ENCODE measurements at places on chromosomes 7 and 10.

- no peak for DNase-seq
Measured at GRCh38 chr7:50197549-50197948, 104.5 kb upstream of the ZPBP start.

DNA sequence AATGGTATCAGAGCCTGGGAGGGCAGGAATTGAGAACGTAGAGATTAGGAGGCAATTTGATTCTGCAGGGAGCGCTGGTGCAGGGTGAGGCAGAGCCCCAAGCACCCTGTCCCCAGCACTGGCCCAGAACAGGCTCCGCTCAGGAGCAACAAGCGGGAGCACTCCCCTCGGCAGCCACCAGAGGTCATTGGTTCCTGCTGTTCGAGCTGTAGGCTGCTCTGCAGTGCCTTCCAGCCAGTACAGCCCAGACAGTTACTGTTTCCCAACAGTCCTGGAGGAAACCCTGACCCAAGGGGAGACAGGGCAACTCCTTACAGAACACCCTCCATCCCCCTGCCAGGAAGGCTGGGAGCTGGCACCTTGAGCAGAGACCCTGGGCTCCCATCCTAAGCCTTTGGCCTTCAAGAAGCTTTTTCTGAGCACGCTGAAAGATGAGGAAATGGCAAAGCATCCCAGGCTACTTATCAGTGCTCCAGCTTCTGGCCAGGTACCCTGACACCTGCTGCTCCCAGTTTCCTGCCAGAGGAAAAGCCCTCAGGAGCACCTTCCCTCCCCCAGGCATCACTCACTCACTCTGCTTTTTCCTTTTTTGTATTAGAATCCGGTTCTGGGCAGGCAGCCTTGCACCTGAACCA is 71.2 kb upstream of the EFCAB10 start:
- DNase-seq, result peak; percentile 82

- no peak for DNase-seq
Measured at GRCh38 chr10:31384589-31384949, 65.6 kb downstream of the ZEB1 start.

DNA sequence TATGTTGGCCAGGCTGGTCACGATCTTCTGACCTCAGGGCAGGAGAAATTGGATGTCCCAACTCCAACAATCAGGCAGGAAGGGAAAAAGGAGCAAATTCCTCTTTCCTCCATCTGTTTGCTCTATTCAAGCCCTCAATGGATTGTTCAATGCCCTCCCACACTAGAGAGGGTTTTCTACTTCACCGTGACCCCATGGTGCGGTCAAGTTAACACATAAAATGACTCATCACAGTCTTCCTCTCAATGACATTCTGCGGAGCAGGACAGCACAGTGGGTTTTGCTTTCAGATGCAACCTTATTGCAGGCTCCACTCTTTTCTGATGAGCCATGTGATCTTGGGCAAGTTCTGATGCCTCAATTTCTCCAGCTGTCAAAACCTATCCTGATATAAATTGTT is 364.9 kb downstream of the ANKRD30A start:
- DNase-seq, result no peak

DNA sequence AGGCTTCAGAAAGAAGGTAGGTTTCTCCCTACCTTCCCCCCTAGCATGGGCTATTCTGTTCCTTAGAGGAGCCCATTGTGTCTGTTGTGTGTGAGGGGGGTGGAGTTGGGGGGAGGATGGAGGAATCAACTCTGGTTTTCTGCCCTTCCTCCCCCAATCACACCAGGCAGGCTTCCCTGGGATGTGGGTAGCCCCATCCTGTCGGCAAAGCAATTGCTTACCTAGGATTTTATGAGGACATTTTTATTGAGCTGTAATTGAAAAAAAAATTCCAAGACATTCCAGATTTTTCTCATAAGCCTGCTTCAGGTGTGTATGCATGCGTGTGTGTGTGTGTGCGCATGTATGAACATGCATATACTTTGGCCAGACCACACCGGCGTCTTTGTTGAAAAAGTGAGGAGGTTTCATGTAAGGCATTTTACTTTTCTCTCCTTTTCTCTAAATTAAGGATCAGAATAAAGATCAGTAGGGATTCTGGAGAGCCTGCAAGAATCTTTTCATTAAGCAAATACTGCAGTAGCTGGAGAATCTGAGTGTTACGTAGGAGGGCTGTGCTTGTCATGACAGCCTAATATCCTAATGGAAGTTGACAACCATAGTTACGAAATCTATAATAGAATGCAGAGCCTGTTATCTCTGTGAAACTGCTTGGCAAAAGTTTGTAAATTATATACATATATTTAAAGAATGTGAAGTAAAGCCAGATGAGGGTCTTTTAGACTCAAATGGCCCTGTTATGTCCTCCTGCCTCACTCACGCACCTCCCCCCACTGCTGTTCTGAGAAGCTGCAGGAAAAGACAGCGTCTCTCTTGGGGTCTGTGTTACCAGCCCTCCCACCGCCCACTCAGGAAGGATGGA is 27.3 kb upstream of the SAMD8 start:
- no peak for DNase-seq

GRCh38 chr10:29849126-29849833 is 210.1 kb downstream of the JCAD start:
- DNase-seq, result no peak

DNA sequence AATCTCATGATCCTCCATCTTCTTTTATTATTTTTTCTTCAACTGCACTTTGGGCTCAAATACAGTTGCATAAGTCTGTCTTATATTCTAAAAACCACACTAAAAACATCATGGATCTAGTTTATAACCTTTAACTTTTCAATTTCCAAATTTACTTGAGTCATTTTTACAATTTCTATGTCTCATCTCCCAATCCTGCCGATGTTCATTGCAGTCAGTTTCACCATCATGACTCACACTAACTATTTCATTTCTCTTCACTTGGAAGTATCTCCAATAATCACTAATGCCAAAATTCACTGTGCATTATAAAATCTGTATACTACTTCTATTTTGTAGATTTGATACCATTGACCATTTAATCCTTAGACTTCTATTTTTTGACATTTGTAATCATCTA is 806.9 kb upstream of the SORCS1 start:
- no peak for DNase-seq

DNA sequence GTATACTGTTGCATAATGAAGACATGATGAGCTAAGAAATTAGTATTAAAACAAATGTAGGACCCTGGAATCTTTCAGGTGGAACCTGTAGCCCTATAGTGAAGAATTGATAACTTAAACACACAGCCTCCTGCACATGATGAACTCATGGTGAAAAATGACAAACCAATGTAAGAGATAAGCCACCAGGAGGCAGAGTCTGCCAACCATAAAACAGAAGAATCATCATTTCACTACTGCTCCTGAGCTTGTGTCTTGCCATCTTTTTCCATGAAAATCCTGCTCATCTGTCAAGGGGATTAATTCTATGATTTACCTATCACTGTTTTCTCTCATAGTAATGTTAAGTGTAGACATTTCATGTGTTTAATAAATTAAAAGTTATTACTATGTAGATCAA is 363.9 kb downstream of the MALRD1 start:
- DNase-seq, result no peak

DNA sequence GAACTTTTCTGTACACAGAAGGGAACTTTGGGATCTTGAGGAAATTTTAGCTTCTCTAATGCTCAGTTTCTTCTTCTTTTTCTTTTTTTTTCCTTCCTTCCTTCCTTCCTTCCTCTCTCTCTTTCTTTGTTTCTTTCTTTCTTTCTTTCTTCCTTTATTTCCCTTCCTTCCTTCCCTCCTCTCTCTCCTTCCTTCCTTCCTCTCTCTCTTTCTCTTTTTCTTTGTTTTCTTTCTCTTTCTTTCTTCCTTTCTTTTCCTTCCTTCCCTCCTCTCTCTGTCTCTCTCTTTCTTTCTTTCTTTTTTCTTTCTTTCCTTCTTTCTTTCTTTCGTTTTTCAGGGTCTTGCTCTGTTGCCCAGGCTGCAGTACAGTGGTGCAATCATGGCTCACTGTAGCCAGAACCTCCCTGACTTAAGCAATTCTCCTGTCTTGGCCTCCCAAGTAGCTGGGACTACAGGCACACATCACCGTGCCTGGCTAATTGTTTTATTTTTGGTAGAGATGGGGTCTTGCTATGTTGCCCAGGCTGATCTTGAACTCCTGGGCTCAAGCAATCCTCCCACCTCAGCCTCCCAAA is 58.6 kb upstream of the SDK1 start:
- no peak for DNase-seq

GRCh38 chr10:49448924-49449323 is 53.0 kb upstream of the DRGX start:
- DNase-seq, result no peak

GRCh38 chr7:102291056-102291915 is 4.6 kb downstream of the SH2B2 start:
- no peak for DNase-seq

- no peak for DNase-seq
Measured at GRCh38 chr7:130379019-130379418, 1.3 kb upstream of the CPA1 start.

DNA sequence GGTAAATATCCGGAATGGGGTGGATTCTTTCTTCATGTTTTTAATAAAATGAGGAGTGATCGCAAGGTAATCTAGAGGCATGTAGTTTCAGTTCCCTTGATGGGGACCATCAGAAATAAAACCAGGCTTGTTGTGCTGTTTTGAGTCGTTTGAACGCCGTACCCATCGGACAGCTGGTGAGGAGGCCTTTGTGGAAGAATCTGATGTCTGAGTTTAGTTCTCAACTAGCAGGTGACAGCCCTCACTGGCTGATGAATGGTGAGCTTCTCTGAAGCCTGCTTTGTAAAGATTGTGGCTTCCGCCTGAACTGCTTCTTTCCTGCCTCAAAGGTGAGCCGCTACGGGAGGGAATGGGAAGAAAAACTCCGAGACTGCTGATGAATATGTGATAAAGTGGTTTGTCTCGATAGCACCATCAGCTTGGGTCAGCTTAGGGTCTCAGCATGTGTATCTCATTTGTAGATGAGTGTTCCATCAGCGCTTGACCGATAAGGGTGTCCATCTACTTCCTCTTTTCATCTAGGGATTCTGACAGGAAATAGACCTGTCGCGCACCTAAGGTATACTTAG is 977 bp downstream of the TMEM248 start:
- peak; percentile 24 for DNase-seq

- DNase-seq, result no peak
Measured at GRCh38 chr10:88127269-88127668, 263.8 kb downstream of the PTEN start.

DNA sequence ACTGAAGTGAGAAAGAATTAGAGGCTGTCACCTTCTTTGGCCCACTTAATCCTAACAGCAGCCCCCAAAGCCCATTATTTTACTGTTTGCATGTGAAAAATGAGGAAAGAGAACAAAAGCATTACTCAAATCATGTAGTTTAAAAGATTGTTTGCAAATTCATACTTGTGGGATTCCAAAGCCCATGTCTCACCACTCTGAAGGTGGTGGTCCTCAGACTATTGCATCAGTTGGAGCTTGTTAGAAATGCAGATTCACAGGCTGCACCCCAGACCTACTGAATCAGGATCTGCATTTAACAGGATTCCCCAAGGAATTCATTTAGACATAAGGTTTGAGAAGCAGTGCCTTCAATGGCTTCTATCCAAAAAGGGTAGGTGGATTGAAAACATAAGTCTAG is 93.7 kb upstream of the PDE1C start:
- DNase-seq, result no peak

DNA sequence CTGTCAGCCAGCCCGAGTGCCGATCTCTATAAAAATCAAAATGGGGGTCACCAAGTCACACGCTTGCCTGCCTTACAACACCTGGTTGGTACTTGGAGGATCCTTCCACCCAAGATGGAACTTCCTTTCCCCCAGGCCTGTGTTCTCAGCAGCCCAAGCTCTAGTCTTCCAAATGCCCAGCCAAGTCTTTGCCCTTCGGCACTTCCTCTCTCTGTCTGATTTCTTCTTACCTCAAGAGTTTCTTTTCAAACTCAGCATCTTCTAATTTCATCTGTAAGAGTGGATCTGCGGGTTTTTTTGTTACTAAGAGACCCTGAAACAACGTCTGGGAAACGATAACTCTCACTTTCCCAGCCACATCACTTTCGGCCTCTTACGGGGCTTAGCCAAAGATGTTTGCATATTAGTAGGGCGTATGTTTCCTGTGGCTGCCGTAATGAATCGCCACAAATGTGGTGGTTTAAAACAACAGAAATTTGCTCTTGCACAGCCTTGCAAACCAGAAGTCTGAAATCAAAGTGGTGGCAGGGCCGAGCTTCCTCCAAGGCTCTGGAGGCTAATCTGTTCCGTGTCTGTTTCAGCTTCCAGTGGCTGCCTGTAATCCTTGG is 219.9 kb downstream of the TCF7L2 start:
- DNase-seq, result no peak

DNA sequence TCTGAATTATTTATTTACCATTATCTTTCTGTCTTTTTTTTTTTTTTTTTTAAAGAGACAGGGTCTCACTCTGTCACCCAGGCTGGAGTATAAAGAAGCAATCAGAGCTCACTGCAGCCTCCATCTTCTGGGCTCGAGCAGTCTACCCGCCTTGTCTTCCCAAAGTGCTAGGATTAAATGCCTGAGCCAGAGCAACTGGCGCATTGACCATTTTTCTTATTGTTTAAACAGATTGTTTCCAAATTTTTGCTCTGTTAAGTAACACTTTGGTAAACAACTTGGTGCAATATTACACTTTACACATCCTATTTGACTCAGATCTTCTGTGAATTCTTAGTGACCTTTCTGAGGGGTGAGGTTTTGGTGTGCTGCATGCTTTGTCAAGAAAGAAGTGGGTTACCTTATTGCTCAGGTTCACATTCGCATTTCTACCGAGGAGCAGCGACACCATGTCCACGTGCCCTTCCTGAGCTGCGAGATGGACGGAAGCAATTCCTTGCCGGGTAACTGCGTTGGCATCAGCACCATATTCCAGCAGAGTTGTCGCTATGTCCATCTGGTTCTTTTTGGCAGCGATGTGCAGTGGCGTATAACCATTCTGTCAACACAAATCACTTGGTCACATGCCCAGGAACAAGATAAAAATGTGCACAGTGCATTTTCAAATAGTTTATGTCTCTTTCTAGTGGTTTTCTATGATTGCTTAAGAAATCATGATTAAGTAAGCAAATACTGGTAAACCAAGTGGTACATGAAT is 203.2 kb downstream of the ANK3 start:
- DNase-seq, result no peak

GRCh38 chr7:44100458-44101302 is 3.5 kb upstream of the AEBP1 start:
- DNase-seq, result no peak

GRCh38 chr7:66315192-66315591 is 110.1 kb downstream of the TPST1 start:
- DNase-seq, result no peak

GRCh38 chr7:50662041-50662694 is 97.0 kb upstream of the DDC start:
- peak; percentile 50 for DNase-seq

- DNase-seq, result no peak
Measured at GRCh38 chr7:99752356-99752755, 17.4 kb upstream of the CYP3A7 start.

- DNase-seq, result no peak
Measured at GRCh38 chr7:124781907-124782734, 16.5 kb upstream of the GPR37 start.

Measured in DMS79 treated with DMSO at 0.1 percent for 48 hours (cell line).